ENCODE measurements at places on chromosomes 4 and X.

DNA sequence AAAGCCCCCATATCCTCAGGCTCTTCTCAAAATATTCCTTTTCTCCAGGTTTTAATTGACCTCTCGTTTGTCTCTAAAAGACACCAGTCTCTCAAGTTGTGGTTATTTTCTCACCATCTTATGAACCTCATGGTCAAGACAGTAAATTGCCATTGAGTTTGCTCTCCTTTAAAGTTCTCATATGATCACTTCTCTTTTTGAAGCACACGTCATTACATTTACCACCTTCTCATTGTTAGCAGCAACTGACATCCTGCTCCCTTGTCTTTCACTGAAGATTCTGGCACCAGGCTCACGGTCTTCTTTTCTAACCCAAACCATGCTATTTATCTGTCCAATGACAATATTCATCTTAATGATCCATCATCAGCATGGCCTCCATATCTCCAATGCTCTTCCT, 324.2 kb downstream of the TMA16 start:
- DNase-seq, result no peak

GRCh38 chr4:624705-625590, at the start of gene PDE6B:
TSS of gene PDE6B (plus strand) at chr4:625573. CDS start at chr4:625627, 54 bp downstream.
- DNase-seq, result no peak

DNA sequence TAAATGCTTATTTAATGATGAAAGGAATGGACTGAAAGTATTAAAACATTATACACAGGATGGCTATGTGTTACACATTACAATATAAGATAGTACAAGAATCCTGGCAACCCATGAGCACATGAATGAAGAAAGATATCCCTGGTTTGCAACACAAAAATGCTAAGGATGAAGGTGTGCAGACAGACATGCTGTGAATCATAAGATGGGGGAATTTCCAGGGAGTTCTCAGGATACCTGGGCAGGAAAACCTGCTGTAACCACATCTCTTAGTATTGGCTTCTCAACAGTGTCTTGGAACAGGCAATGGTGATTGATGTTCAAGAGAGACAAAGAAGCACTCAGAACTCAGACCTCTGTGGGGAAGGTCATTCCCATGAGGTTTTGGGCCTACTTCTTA, 23.9 kb upstream of the ANOS1 start:
- no peak for DNase-seq

GRCh38 chr4:147363514-147363913, 117.4 kb upstream of the EDNRA start:
- no peak for DNase-seq

GRCh38 chrX:13763489-13763888, 28.9 kb downstream of the OFD1 start:
- no peak for DNase-seq

DNA sequence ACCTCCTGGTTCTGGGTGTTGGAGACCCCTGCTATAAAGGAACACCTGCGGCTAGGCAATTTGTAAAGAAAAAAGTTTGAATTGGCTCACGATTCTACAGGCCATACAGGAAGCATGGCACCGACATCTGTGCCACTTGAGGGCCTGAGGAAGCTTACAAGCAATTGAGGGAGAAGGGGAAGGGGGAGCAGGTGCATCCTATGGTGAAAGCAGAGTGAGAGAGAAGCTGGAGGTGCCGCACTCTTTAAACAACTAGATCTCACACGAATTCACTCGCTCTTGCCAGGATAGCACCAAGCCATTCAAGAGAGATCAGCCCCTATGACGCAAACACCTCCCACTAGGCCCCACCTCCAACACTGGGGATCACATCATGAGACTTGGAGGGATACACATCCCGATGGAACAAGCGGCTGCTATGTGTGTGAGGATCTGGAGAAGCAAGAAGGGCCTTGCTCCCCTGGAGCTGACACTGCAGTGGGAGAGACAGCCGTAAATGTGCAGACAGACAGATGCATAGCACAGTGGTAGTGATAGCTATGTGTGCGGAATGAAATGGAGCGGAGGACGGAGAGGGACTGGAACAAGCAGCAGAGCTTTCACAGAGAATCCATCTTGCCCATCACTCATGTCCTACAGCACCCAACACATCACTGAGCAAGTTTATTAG, 60.7 kb upstream of the HELT start:
- no peak for DNase-seq

- no peak for DNase-seq
Observed at GRCh38 chr4:183329954-183330742, 7.9 kb upstream of the CLDN24 start.

DNA sequence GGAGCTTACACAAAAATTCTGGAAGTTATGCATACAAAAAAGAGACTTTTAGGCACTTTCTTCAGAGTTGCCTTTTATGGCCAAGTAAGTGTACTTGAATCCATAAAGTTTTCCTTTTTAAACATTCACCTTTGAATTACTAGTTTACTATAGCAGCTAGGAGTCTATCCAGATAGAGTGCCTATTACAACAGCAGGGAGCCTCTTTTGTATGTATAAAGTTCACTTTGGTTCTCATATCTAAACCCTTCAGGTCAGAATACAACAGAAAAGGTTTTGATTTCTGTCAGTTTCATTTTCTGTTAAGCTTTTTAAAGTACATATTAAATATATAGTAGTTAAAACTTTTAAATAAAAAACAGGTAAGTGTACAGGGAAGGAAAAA, 51.4 kb upstream of the IL13RA1 start:
- DNase-seq, result no peak

- no peak for DNase-seq
Observed at GRCh38 chrX:18895189-18895951, 88.5 kb downstream of the PHKA2 start.

DNA sequence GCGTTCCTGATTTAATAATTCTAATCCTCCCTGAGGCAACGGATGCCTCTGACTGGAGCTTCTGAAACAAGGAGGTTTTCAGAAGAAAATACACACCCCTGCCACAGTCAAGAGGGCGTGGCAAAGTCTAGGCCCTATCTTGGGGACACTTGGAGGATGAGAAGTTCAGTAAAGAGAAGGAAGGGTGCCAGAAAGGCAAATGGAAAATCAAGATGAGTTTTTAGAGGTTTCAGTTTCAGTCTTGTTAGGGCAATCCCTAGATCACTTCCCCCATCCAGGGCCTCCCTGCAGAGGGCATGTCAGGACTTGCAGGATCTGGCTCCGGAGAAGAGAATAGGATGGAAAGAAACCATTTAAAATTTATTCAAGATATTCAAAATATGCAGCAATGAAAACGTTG, 28.5 kb upstream of the FGF2 start:
- DNase-seq, result peak; percentile 8

- DNase-seq, result no peak
Observed at GRCh38 chr4:170088716-170089115, 1.0 kb downstream of the AADAT start.

DNA sequence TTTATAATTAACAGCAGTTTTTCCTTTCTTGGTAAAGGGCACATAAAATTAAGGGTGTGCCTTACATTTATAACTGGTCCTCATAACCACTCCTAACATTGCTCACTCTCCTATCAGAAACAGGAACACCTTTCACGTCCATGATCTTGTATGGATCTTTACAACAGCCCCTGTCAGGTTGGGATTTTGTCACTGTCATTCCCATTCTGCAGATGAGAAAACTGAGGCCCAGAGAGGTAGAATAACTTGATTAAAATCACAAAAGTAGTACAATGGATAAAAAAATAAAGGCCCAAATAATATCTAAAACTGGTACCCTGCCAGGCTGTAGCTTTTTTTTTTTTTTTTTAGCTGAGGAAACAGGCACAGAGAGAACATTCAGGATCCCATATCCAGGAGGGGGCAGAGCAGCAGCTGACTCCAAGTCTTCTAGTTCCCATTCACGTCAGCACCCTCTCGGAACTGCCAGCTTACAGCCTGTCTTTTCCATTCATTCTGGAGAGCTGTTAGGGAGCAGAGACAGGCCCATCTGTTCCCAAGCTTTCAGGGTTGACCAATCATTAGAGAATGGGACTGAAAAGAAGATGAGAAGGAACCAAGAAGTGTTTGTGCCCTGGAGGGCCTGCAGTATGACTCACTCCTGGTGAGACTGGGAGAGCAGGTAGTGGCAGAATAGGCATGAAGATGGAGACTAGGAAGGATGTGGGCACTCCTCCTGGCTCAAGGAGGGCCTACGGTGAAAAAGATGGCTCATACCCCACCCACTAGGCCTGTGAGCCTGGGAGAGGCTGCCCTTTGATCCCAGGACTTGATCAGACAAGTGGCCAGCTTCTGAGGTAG, 7.3 kb downstream of the SUV39H1 start:
- DNase-seq, result no peak

DNA sequence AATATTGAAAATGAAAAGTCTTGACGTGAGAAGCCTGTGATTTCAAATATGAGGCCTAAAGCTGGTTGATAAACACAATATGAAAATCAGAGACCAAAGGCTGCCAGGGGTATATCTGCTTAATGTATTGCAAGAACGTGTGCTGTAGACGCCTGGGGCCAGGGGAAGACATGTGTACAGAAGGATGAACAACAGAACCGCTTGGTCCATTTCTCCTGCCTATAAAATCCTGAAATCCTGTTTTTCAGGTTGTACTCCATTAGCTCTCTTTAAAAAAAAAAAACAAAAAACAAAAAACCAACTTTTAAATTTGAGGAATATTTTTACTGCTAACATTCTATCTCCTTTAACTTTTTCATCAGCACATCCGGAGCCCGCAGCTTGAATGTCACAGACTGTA, 109.2 kb downstream of the STOX2 start:
- no peak for DNase-seq

DNA sequence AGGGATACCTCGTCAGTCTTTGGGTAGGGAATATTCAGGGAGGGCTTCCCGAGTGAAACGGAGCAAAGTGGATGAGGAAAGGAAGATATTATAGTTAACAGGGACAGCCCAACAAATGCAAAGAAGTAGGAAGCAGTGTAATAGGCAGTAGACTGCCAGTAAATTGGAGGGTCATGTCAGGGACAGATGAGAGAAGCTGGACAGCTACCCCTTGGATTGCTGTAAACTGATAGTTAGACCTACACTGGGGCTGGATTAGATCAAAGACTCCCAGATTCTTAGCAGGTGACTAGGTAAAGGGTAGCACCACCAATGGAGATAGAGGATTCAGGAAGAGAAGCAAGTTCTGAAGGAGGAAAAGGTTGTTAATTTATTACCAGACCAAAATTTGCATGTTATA, 48.0 kb downstream of the NPNT start:
- no peak for DNase-seq

GRCh38 chr4:173538909-173539445, 8.9 kb upstream of the HAND2 start:
- no peak for DNase-seq

- no peak for DNase-seq
Observed at GRCh38 chrX:155246748-155247147, 17.5 kb downstream of the RAB39B start.

GRCh38 chr4:80086296-80086695, 13.3 kb upstream of the ANTXR2 start:
- no peak for DNase-seq

- no peak for DNase-seq
Observed at GRCh38 chr4:77538574-77539157, 67.0 kb upstream of the CXCL13 start.

DNA sequence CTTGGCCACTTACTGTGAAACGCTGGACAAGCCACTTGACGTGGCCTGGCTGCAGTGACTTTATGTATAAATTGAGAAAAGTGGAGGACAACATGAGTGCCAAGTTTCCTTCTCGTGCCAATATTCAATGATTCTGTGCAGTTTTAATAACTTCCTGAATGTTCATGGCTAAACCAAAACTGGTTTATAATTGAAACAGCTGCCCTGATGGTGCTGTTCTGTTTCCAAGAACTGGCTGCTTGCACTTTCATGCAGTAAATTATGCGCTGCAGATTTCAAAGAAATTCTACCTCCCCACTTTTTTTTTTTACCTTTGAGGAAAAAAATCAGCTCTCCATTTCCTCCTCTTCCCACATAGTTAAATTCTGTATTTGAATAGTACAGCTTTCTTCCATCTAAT, 205.2 kb upstream of the CASK start:
- no peak for DNase-seq

- DNase-seq, result no peak
Observed at GRCh38 chr4:102518703-102519131, 17.6 kb downstream of the NFKB1 start.

GRCh38 chr4:147789596-147789995, 57.7 kb downstream of the ARHGAP10 start:
- DNase-seq, result no peak

All from stimulated activated CD4-positive, alpha-beta T cell treated with anti-CD3 and anti-CD28 coated beads, Interleukin-15, amount 100 ng/mL, for 24 hours (primary cell).